Cortex of kidney (tissue), 1 donor: ENCODE measurements at places on chromosomes 13 and 19.

DNA sequence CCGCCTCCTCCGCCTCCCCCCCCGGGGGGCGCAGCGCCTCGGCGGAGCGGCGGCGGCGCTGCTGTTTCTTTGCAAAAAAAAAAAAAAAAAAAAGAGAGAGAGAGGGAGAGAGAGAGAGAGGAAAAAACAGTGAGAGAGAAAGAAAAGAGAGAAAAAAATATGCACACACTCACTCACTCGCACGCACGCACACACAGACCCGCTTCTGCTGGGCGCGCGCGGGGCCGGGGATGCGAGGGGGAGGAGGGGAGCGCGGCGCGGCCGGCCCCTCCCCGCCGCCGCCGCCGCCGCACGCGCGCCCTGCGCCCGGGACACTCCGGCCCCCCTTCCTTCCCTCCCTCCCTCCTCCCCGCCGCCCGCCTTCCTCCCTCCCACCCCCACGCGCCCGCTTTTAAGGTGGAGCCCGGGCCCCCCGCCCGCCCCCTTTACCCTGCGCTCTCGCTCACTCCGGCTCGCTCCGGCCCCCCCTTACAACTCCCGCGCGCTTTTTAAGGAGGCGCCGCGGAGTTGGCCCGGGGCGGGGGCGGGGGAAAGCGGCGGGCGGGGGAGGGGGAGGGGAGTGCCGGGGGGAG lies at the start of gene SAMD1:
TSS of gene SAMD1 (minus strand) at position 243 of the 572 bp plus-strand sequence.
- no peak for DNase-seq

GRCh38 chr19:14112051-14112808 lies 5.3 kb downstream of the PRKACA start:
- no peak for DNase-seq

GRCh38 chr13:18996221-18996620 lies 185.4 kb downstream of the TUBA3C start:
- DNase-seq: no peak

DNA sequence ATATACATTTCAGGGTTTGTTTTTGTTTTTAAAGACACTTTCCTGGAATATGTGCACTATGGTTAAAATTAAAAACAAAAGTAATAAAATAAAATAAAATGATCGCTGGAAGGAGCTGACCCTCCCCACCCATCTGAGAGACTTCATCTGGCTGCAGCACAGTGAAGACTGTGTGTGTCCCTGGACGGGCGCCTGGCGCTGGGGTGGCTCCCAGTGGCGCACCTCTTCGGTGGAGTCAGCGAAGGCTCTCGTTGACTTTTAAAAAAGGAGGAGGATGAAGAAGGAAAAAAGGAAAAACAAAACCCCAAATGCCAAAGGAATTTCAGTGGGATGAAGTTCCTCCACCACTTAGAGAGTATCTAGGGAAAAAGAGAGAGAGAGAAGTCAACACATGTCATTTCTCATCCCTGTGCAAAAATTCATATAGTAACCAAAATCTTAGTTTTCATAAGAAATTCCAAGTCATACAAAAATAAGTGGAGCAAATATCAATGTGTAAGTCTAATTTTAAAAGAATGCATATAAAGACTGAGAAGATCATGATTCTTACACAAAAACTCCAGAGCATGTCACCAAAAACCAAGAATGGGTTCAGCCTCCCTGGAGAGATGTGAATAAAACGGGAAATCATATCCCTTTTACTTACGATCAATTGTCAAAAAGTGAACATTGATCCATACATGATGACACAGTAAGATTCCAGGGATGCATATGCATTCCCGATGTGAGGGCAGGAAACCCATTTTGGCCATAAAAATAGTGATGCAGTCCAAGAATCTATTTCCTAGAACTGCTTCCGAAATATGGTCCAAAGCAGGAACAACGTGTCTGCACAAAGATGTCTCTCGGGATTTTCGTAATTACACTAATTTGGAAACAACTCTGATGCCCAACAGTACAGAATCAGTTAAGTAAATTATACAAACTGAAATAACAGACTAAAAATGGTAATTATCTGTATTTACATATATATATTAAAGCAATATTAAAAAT lies 123.8 kb downstream of the STK24 start:
- DNase-seq: no peak

GRCh38 chr19:2139385-2140137 lies 11.8 kb downstream of the AP3D1 start:
- no peak for DNase-seq

DNA sequence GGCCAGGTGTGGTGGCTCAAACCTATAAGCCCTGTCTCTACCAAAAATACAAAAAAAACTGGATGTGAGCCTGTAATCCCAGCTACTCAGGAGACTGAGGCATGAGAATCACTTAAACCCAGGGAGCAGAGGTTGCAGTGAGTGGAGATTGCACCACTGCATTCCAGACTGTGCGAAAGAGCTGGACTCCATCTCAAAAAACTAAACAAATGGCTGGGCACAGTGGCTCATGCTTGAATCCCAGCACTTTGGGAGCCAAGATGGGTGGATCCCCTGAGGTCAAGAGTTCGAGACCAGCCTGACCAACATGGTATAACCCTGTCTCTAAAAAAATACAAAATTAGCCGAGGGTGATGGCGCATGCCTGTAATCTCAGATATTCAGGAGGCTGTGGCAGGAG lies 34.9 kb upstream of the ZNF83 start:
- no peak for DNase-seq

DNA sequence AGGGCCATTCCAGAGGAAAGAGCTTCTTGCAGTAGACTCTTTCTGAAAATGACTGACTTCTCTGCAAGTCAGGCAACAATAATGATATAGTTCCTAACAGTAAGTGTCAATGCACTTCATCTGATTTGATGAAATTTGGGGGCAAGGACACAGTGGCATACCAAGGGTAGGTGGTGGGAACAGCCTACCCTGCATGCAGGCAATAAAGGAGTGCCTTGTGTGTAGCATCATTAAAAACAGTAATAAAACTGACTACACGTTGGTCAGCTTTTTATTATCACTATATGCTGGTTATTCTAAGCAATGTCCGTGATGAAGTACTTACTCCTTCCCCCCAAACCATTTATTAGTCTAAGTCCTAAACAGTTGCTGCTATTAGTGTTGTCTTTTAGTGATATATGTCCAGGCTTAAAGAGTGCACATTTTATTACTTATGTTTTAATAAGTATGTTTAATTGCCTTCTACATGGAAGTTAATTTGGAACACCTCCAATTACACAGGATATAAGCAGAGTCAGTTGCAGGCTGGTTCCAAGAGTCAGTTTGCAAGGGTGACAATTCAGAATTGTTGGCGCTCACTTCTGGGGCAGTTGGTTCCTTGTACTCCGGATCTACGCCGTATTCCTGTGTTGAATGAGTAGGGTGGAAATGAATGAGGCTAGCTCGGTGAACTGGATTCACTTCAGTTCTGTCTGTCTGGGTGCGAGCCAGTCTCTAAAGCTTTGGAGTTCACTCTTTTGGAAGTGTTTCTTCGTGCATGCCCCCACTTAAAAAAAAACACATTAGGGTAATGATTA lies 84.0 kb downstream of the RGCC start:
- DNase-seq: no peak

DNA sequence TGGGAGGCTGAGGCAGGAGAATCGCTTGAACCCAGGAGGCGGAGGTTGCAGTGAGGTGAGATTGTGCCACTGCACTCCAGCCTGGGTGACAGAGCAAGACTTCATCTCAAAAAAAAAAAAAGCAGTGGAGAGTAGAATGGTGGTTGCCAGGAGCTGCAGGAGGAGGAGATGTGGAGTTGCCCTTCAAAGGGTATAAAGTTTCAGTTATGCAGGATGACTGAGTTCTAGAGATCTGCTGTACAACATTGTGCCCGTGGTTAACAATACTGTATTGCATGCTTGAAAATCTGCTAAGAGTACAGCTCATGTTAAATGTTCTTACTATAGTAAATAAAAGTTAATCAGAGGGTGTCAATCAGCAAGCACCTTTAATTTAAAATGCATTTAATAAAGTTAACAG lies 28.4 kb upstream of the LATS2 start:
- DNase-seq: no peak

- DNase-seq: no peak
Observed at GRCh38 chr13:33799950-33800592, 17.9 kb upstream of the RFC3 start.

DNA sequence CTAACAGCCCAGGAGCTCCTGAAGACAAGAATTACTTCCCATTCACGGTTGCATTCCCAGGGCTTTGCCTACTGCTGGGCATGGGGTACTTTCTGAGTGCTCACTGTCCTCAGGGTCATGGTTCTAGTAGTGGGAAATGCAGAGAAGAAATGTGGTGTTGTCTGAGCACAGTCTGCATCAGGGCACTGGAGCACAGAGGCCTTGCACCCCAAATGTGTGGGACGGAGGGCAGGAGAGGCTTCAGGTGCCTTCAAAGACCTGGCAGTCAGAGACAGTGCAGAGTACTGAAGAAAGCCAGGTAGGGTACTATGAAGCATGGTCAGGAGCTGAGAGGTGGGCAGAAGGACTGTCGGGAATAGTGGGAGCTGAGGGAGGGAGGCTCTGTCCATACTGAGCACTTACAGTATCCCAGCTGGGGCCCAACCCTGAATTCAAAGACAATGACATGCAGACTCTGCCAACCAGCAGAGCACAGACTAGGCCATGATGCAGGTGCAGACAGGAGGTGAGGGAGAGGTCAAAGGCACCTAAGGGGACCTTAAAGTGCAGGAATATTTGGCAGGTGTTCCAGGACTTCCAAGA lies 144.4 kb downstream of the USP12 start:
- no peak for DNase-seq

- DNase-seq: no peak
Observed at GRCh38 chr19:18001777-18002345, 6.1 kb upstream of the ARRDC2 start.

GRCh38 chr13:45393941-45394570 lies 24.1 kb downstream of the SLC25A30 start:
- no peak for DNase-seq

GRCh38 chr13:26813321-26813979 lies 52.9 kb upstream of the GPR12 start:
- no peak for DNase-seq

DNA sequence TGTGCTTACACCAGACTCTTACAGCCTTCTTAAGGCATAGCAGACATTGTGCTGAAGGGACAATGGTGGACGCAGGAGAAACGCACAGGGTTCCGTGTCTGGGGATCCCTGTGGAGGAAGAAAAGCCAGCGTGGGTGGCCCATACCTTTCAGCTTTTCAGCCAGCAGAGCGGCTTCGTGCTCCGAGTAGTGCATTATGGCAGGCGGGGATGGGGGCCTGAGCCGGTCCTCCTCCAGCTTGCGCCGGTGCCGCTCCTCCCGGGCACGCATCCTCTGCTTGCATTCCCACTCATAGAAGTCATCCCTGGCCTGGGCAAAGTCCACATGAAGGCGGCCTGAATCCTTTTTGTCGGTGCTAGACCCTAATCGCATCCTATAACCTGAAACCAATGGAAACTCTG lies 332.4 kb downstream of the DNAJC15 start:
- no peak for DNase-seq

GRCh38 chr19:35416331-35416730 lies 31.7 kb upstream of the FFAR2 start:
- DNase-seq: no peak

GRCh38 chr13:108835083-108835482 lies 205.7 kb downstream of the MYO16 start:
- no peak for DNase-seq

- DNase-seq: no peak
Observed at GRCh38 chr19:54383330-54383729, 18.6 kb upstream of the LAIR1 start.

- no peak for DNase-seq
Observed at GRCh38 chr19:9796113-9796773, 22.6 kb downstream of the FBXL12 start.

GRCh38 chr13:23877286-23877685 lies 11.9 kb downstream of the MIPEP start:
- DNase-seq: no peak

DNA sequence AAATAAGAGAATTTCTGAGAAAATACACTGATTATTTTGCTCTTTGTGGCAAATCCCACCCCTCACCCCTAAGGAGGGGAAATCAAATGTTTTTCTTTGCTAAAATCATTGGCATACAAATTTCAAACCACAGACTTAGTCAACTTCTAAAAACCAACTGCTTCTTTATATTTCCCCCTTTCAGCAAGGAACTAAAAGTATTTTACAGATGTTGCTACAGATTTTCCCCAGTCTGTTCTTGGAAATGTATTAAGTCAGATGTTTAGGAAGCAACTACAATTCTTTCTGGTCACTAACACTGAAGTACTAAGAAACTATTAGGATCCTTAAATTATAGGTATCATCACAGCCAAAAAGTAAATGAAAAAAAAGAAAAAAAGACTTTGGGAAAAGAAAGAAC lies 6.9 kb downstream of the MTMR6 start:
- no peak for DNase-seq

DNA sequence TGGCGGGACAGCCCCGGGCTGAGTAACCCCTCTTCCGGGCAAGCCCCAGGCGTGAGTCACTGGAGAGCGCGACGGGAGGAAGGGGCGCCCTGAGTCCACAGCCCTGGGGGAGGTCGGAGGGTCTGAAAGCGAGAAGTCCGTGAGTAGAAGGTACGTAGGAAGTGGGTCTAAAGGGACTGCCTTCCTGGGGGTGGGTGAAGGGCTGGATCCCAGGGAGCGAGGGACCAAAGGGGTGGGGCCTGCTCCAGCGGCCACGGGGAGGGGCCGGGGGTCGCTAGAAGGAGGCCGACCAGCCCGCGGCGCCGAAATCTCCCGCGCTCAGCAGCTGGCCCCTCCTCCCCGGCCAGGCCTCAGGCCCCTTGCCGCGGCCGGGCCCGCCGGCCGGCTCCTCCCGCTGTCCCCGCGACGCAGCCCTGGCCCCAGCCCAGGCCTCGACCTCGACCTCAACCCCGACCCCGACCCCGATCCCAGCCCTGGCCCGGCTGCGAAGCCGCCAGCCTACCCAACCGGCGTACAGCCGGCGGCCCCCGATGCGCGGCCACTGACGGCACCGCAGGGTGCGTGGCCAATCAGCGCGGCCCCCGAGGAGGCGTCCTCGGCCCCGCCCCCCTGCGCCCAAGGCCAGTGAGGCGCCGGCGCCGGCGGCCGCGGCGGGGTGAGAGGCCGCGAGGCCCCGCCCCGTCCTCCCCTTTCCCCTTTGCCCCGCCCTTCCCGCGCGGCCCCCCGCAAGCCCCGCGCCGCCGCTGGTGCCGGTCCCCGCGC lies 22.6 kb downstream of the IPO5 start:
- peak; percentile 43 for DNase-seq

- no peak for DNase-seq
Observed at GRCh38 chr13:109747524-109747923, 38.9 kb downstream of the IRS2 start.

- DNase-seq: no peak
Observed at GRCh38 chr19:18274219-18274780, at the start of gene IQCN. IQCN (minus strand) TSS chr19:18274452; CDS start chr19:18269478, 4,974 bp downstream.

DNA sequence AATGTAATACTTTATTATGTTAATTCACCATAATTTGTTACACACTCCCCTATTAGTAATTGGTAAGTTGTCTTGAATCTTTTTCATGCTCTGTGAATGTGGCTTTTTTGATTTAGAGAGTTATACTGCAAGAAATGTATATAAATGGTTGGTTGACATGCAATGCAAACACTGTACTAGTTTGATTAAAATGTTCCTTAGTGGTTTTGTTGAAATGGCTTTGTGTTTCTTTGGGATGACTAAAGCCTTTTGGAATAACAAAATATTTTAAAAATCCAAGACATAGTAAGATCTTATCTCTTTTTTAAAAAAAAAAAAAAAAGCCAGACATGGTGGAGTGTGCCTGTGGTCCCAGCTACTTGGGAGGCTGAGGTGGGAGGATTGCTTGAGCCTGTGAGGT lies 10.5 kb downstream of the LAMP1 start:
- no peak for DNase-seq
